ENCODE measurements at places on chromosomes 3 and 15.

DNA sequence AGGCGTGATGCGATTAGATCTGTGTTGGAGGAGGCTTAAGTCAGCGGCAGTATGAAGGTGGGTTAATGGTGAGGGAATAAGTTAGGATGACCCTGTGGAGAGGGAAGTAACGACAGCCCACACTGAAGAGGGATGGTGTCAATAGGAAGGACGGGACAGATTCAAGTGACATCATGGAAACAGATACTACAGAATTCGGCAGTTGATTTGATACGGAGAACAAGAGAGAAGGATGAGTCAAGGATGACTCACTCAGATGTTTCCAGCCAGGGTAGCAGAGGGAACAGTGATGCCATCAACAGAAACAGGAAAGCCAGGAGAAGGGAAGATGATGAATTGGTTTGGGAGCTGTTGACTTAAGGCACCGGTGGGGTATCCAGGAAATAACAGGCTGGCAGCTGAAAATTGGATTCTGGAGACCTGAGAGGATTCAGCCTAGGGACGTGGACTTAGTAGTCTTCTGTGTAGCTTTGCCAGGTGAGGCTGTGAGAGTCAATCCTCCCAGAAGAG is 38.0 kb downstream of the SHC4 start:
- no peak for DNase-seq

GRCh38 chr3:131033480-131034080 is 6.9 kb downstream of the NEK11 start:
- no peak for DNase-seq

GRCh38 chr15:101052031-101052620 is 133.0 kb downstream of the LRRK1 start:
- DNase-seq = no peak

DNA sequence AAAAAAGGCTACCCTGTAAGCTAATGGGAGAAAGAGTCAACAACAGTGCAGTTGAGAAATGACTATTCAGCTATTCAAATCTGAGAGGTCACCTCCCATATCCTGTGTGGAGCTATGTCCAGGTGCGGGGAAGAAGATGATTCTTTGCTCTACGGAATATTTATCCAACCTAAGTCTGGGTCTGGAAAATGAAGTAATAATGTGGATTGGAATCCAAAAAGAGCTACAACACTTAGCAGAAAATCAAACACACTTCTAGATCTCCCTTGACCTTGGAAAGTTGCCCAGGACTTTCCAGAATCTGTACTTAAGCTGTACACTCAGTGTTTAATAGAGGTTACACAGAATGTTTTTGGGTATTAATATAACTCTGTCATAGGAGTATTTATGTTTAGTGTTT is 251.9 kb downstream of the NAALADL2 start:
- no peak for DNase-seq

DNA sequence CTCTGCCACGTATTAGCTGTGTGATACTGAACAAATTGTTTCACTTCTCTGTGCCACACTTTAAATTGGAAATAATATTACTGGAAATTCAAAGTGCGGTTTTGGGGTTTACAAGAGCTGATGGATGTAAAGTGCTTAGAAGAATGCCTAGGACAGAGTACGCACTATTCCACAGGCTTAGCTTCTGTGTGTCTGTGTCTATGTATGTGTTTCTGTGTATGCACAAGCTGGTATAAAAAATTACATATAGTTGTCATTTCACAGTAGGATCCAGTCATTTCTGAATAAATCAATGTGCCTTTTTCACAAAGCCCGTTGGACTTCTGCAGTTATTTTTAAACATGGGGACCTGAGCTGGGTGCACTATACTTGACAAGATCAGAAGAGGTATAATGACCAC is 370.4 kb downstream of the TUSC7 start:
- DNase-seq = no peak

DNA sequence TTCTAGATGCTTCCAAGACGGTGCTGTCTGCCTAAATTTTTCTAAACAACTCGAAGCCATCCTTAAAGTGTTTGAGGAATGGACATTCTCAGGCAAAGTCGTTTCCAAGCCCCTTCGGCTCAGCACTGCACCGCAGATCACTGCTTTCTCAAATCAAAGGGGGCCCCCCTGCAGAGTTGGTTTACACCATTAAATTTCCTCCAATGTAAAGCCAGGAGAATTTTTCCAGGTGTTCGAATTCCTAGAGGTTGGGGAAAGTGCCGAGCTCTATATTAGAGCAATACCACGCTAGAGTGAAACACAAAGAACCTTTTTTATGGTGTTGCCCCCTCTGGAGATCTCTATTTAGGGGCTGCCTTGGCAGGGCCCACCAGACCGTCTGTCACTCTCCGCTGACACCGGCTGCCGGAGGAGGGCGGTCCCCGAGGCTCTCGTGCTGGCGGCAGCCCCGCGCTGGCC is 277.9 kb upstream of the NR2F2 start:
- no peak for DNase-seq

DNA sequence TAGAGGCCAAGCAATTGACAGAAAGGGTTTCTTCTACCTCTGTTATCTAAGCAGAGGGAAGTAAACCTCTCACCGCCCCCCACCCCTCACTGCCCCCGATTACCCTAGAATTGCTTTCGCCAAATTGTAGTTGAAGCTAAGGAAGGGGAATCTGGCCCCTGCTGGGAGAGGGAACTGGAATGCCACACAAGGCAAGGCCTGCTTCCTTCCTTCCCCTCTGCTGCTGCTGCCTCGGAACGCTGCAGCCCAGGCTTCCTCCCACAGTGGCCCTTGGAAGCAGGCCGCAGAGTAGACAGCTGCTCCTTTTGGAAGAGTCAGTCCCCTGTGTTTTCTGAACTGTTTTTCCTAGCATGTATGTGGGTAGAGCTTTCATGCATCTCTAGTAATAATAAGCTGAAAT is 21.6 kb downstream of the RLBP1 start:
- no peak for DNase-seq

GRCh38 chr3:23256741-23257435 is 53.8 kb downstream of the UBE2E2 start:
- DNase-seq = no peak

GRCh38 chr3:146493761-146494160 is 24.4 kb upstream of the PLSCR2 start:
- no peak for DNase-seq
